ENCODE measurements at places on chromosomes 4 and X.

GRCh38 chr4:41428601-41429279 lies 109.2 kb upstream of the LIMCH1 start:
- DNase-seq, result no peak

DNA sequence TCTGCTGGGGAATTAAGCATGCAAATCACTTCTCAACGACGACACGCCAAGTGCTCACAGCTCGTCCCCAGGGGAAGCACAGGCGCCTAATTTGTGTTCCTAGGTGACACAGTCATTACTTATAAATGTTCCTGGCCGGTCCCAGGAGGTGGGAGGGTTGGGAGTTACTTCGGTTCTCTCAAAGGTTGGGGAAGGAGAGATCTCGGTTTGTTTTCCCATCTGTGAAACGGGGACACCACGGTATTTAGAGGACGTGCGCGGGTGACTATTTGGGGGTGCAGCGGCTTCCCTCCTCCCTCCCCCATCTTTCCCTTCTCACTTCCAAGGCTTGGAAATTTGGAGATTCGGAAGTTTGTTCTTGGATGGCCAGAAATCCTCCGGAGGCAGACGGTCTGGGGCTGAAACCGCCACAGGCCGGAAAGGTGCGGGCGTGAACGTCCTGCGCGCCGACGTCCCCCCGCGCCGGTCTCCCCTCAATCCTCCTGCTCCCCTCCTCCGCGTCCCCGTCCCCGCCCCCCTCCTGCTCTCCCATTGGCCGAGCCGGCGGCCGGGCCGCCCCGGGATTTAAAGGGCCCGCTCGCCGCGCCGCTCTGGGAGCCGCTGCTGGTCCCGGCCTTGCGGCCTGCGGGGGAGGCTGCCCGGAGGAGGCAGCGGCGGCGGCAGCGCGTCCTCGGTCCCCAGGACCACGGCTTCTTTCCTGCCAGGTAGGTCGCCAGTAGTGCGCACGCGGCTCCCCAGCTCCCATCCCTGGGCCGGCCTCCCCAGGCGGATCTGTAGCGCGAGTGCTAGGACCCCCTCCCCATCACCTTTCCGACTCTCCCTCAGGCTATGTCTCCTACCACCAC lies at the start of gene PORCN:
Gene PORCN (plus strand): TSS at position 593 of the 845 bp plus-strand sequence. CDS start 829 bp downstream, outside the sequence.
- DNase-seq, result no peak

DNA sequence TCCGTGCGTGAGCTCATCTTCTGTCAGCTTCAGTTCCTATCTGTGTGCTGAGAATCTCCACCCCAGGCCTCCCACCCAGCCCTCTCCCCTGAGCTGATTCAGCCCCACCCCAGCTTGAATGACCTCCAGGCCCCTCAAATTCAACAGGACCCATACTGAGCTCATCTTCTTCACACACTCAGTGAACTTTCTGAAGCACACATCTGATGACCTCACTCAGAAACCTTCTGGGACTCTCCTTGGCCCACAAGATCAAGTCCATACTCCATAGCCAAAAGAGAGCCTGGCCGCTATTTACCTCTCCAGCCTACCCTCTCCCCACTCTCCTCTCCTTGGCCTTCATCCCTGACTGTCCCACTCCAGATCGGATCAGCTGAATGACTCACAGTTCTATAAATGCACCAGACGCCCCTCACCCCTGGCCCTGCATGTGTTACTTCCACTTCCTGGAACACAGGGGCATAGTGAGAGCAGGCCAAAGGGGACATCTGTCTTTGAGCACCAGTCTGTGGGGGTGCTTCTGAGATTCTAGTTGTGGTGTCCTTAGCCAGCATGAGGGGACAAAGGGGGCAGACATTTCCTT lies 62.5 kb downstream of the PJA1 start:
- DNase-seq, result no peak

GRCh38 chr4:120724656-120725055 lies 197.9 kb downstream of the PRDM5 start:
- no peak for DNase-seq

DNA sequence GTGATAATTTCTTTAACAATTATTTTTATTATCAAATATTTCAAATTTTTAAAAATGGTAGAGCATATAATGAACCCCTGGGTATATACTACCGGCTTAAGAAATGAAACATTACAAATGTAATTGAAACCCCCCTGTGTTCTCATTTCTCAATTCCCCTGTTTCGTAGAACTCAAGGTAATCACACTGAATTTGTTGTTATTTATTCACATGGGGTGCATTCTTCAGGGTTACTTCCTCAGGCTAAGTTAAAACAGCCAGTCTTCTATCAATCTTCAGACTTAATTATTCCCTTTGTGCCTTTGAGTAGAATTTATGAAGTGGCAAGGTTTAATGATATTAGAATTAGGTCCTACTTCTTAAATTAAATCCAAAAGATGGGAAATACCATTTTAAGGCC lies 128.2 kb downstream of the ANAPC10 start:
- DNase-seq, result no peak

GRCh38 chrX:134551376-134552048 lies 91.5 kb downstream of the HPRT1 start:
- no peak for DNase-seq

GRCh38 chrX:20523626-20524312 lies 257.1 kb upstream of the RPS6KA3 start:
- DNase-seq, result no peak

DNA sequence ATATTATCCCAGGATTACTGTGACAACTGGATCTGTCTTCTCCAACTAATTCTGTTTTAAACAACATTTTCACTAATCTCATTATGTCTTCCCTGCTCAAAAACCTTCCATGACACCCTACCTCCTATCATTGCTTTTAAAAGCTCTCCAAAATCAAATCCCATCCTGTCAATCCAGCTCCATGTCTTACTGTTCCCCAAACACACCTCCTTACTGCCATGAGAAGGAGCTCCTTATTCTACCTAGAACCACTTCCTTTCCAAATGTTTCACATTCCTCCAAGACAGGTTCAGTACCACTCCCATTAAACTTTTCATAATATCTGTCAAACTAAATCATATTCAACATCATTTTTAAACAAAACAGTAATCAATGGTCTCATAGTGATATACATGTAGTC lies 66.9 kb upstream of the WDR17 start:
- no peak for DNase-seq

GRCh38 chr4:181213551-181213950 lies 1029.7 kb upstream of the TENM3 start:
- DNase-seq, result no peak

DNA sequence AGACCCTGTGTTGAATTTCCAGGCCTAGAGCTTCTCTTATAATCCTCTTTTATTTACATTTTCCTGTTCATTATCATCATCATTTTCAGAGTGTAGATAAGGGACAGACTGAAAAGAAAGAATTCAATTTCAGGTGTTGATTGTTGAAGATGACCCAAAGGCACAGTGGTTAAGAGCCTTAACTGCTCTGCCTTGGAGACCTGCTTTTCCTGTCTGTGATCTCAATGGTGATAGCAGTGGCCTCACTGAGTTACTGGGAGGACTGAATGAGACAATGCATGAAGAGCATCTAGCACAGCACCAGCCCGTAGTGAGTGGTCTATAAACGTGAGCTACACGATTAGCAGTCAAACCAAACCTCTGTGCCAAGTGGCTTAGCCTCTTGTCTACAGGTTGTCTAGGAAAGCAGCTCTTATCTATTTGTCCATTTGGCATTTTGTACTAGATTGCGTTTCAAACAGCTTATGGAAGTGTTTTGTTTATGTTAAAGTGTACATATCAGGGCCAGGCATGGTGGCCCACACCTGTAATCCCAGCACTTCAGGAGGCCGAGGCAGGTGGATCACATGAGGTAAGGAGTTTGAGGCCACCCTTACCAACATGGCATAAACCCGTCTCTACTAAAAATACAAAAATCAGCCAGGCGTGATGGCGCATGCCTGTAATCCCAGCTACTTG lies 41.5 kb downstream of the SETD7 start:
- no peak for DNase-seq

- no peak for DNase-seq
These were observed 417.1 kb downstream of the ANKRD50 start for GRCh38 chr4:124295413-124295812.

- no peak for DNase-seq
These were observed 67.0 kb downstream of the UCHL1 start for GRCh38 chr4:41323706-41324105.

- no peak for DNase-seq
These were observed 76.4 kb downstream of the CLCN4 start for GRCh38 chrX:10233173-10233572.

- DNase-seq, result no peak
These were observed 11.1 kb downstream of the NIPAL1 start for GRCh38 chr4:48027653-48028052.

- no peak for DNase-seq
These were observed 108.0 kb upstream of the PBDC1 start for GRCh38 chrX:76064825-76065224.

GRCh38 chr4:74738464-74739143 lies 55.7 kb downstream of the BTC start:
- DNase-seq, result no peak

GRCh38 chr4:140255467-140255866 lies 101.5 kb upstream of the MAML3 start:
- no peak for DNase-seq

GRCh38 chr4:36930562-36931111 lies 313.9 kb upstream of the NWD2 start:
- DNase-seq, result no peak

DNA sequence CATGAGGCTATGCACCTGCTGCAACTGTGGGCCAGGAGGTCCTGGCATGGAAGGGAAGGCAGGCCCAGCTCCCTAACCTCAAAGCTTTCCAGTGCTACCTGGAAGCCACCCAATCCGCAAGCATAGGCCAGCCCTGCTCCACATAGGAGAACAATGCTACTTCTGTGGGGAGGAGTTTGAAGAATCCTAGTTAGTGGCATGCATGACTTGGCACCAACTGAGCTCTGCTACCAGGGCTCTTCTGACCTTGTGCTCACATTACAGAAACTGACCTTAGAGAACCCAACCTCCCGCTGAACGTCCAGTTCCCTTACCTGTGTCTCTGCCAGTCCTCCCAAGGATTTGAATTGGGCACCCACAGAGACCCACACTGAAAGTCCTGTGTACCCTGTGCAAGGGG lies 58.8 kb downstream of the USP46 start:
- DNase-seq, result no peak

GRCh38 chr4:129337228-129337620 lies 241.3 kb downstream of the C4orf33 start:
- no peak for DNase-seq

DNA sequence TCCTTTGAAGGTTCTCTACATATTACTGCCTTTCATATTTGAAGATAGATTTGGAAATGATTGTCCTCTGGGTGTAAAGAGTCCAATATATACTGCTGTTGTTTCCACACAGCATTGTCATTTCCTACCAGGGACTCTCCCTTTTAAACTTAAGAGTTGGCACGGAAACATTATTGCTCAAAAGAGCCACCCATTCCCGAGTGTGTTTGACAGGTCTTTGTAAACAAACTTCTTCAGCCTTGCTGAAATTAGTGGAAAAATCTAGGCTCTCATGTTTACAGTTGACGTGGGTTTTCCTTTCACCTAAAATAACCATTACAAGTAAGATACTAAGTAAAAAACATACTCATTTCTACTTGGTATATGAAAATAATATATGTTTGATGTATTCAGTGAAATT lies 111.4 kb upstream of the LIMCH1 start:
- no peak for DNase-seq

DNA sequence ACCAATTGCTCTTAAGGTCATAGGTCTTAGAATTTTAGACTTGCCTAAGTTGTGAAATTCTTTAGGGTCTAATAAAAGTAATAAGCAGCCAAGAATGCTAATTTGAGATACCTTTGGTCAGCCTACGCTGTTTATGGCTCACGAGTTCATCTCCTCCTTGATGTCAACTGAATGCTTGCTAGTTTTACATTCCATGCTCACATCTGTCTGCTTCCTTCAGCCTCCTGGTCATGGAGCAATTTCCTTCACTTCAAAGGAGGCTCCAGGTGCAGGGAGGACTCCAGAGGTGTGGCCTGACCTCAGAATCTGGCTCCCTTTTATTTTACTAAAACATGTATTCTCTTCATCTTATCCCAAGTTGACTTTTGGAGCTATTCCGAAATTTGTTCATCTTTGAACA lies 23.3 kb upstream of the LNX1 start:
- DNase-seq, result no peak

DNA sequence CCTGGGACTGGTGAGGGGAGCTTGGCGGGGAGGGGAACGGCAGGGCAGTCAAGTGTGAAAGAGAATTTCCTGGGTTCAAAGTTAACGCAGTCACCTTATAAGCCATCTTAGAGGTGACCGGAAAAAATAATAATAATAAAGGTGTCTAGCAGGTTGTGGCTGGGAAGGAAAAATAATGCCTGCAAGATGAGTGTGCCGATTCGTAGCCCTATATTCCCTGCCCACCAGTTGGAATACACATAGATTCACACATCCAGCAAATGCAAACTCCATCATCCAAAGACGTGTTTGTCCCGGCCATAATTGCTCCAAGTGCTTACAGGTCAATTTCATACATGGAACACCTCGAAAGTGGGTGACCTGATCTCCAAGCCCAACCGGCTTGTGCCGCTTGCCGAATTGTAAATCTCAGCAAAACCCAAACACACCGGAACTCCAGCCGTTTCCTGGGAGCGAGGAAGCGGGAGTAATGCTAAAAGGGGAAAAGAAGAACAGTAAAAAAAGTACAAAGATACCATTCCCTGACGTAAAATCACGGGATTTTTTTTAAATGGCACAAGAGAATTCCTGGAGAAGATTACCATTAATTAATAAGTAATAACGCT lies 1.3 kb upstream of the FAT1 start:
- peak; percentile 10 for DNase-seq

- DNase-seq, result no peak
These were observed 23.3 kb downstream of the MAML3 start for GRCh38 chr4:140130677-140131076.

DNA sequence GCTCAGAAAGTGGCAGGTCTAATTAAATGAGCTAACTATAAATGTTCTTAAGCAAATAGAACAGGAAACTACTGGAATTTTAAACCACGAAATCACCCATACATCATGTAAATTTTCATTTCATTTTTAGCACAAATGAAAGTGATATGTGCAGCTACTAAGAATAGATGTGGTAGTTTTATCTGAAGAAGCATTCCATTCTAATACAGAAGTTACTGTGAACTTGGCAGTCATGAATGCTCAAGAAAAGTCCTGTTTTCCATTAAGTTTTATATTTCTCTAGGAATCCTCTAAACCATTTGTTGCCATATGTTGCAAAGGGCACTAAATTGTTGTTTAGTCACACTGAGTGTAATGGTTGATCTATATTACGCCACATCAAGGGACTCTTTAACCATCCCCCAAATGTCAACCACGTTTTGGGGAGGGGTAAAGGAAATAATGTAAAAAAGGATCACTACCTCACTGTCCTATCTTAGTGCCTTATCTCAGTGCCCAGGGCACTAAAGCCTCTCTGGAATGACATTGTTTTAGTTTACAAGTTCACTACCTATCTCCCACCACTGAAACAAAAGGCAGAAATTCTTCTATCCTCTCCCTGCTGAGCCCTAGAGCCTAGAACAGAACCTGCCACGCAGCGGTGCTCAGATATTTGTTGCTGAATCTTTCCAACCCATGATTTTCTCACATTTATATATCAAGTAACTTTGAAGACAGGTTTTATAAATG lies 118.0 kb downstream of the SHISA3 start:
- no peak for DNase-seq
